Fibroblast of skin of left biceps (primary cell): ENCODE measurements at places on chromosomes 4 and X.

GRCh38 chrX:7147413-7147977, at the start of gene STS:
TSS of gene STS (plus strand) at chrX:7147712. CDS start at chrX:7253200, 105,488 bp downstream.
- DNase-seq, result no peak

DNA sequence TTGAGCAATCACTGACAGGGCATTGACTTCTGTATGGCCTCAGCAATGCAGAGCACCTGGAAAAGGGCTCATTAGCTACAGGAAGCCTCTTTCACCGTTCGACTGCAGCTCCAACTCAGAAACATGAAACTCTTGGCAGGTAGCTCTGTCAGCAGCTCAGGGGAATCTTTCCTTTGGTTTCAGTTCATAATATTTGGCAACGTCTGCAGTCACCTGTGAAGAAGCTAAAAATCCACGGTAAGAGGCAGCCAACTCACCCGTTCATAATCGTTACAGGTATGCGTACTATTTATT, 354.9 kb downstream of the CAMK2D start:
- DNase-seq, result no peak

DNA sequence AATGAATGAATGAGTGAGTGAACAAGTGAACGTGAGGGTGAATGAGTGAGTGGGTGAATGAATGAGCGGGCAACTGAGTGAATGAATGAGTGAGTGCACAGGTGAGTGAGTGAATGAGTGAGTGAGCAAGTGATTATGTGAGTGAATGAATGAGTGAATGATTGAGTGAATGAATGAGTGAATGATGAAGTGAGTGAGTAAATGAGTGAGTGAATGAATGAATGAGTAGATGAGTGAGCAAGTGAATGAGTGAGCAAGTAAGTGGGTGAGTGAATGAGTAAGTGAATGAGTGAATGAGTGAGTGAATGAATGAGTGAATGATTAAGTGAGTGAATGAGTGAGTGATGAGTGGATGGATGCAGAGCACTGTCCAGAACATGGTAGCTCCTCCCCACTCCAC, 205.8 kb downstream of the STK32B start:
- DNase-seq, result no peak

- no peak for DNase-seq
These were observed 1129.6 kb downstream of the STPG2 start for GRCh38 chr4:97013711-97014110.

GRCh38 chr4:182175788-182176519, 67.2 kb upstream of the TENM3 start:
- no peak for DNase-seq

- no peak for DNase-seq
These were observed 19.8 kb upstream of the SGMS2 start for GRCh38 chr4:107804956-107805355.

DNA sequence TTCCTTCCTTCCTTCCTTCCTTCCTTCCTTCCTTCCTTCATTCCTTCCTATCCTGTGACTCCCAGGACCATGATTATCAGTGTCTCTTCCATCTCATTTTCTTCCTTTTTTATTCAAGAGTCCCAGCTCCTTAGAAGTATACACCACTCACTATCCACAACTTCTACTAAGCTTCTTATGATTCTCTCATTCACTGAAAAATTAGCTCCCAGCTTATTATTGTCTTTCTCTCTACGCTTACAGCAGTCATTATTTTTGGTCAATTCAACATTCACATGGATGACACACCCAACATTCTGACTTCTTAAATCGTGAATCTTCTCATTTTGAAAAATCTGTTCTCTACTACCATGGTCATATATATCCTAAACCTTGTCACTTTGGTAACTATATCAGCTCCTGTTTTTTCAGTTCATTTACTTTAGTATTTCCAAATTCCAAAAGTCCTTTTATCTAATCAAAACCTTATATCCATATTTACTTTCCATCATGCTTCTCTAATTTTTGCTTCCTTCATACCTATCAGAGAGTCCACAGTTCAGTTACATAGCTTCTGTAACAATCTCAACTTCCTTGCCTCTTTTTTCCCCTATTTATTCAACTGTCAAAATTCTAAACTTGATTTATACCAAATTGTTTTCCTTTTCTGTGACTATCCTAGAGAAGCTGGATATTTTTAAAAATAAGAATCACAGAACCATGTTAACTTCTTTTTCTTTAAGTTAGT, 677.5 kb downstream of the RAPGEF2 start:
- no peak for DNase-seq

DNA sequence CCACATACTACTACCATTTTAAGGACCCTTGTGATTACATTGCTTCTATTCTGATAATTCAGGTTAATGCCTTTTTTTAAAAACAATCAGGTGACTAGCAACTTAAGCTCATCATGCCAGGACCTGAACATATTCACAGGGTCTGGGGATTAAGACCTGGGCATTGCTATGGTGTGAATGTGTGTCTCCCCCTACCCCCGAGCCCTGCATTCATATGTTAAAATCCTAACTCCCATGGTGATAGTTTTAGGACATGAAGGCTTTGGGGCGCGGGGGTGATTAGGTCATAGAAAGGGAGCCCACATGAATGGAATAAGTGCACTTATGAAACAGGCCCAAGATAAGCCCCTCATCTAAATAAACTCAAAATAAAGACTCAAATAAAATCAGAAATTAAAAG, 734.4 kb upstream of the PABPC4L start:
- no peak for DNase-seq

DNA sequence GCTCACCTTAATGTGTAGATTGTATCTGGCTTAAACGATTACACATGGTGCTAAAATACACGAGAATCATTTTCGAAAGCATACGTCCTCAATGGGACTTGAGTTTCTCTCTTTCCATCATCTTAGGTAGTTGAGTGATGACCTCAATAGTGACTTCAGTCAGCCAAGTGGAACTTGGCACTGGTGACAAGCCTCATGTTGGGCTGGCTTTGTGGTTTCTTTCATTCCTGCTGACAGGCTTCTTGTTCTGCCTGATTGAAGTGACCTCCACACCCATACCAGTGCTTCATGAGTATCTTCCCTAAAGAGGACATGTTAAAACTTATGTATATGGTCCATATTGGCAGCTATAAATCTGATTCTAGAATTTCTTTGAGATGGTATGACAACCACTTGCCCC, 159.1 kb upstream of the WDR1 start:
- DNase-seq, result no peak

- no peak for DNase-seq
These were observed 143.0 kb downstream of the CXXC4 start for GRCh38 chr4:104351706-104352105.

GRCh38 chr4:73753215-73753614, 12.8 kb downstream of the CXCL8 start:
- no peak for DNase-seq

GRCh38 chr4:76322236-76322635, 15.7 kb downstream of the STBD1 start:
- no peak for DNase-seq

DNA sequence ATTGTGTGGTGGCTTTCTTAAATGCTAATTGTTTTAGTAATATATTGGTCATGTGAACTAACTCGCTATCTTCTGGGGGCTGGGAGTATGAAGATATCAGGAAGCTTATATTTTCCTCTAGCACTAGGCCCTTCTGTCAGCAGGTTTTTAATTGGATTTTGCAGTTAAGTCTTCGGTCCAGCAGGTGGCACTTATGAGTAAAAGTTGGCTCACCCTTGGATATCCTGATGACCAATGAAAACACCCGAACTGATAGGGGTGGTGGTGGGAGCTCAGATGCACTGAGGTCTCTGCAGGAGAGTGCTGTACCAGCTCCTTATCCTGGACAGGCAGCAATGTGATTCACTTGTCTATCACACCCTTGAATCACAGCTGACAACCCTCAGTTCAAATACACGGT, 1365.8 kb upstream of the DIAPH2 start:
- DNase-seq, result no peak

- no peak for DNase-seq
These were observed 100.6 kb downstream of the KCNIP4 start for GRCh38 chr4:21848021-21848420.

GRCh38 chrX:65673857-65674203, 6.4 kb downstream of the MSN start:
- DNase-seq, result no peak

DNA sequence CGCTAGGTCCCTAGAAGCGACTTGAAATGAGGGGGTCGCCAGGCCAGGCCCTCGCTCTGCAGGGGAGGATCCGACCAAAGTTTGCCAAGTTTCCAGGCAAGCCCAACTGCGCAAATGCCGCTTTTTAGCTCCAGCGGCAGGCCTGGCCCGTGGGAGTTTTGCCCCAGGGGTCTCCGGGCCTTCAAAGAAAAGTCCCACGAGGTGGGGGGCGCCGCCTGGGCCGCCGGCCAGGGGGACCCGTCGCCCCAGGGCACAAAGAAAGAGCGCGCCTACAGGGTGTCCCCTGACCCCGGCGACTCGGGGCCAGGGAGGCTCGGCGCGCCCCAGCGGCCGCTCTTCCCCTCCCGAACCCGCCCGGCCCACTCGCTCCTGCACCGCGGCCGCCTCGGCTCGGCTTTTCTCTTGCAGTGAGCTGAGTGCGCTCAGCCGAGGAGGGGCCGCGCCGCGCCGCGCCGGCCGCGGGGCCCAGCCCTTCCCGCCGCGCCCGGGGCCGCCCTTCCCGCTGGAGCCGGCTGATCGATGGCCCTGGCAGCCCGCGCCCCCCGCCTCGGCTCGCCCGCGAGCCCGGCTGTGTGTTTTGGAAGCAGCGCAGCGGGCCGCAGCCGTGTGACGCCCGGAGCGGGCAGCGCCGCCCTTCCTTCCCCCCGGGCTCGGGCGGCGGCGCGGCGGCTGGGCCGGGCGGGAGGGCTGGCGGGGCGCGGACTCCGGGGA, 754 bp upstream of the KLF3 start:
- DNase-seq, result no peak

GRCh38 chr4:7382634-7383014, 52.1 kb downstream of the PSAPL1 start:
- DNase-seq, result no peak

DNA sequence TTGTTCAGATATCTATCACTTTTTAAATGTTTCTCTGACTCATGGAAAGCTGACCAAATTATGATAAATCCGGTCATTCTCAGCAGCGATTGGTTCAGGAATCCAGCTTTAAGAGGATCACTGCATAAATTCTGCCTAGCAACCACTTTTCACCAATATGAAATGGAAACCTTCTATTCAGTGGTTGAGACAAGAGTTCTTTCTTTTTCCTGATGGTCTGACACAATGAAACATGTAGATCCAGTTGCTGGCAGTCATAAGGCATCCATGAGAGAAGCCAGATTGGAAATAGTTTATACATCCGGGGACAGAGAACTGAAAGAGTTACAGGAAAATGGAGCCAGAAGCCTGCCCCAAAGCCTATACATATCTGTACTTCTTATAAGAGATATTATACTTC, 27.2 kb downstream of the MAB21L2 start:
- no peak for DNase-seq

GRCh38 chrX:12790885-12791256, 341 bp upstream of the PRPS2 start:
- DNase-seq, result no peak

DNA sequence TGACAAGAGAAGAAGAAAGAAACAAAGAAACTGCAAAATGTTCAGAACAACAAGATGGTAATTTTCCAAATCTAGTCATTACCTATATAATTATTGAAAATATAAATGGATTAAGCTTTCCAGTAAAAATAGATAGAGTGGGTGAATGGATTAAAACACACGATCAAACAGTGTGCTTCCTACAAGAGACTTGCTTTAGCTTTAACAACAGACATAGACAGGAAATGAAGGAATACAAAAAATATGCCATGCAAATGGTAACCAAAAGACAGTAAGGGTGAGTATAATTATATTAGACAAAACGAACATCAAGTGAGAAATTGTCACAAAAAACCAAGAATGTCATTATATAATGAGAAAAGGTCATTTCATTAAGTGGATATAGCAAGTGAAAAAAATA, 842.8 kb downstream of the CCSER1 start:
- DNase-seq, result no peak

DNA sequence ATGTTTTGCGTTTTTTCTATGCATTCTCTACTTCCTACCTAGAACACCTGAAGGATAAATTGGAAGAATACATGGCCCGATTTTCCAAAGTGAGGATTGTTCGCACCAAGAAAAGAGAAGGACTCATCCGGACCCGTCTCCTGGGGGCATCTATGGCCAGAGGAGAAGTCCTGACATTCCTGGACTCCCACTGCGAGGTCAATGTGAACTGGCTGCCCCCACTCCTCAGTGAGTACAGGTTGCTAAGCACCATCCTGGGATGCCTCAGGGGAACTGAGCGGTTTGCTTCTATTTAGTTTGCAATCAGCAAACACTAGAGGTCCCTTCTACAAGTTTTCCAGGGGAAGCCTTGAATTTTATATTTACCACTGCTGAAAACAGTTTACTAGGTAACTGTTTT, 359.3 kb upstream of the GALNT7 start:
- DNase-seq, result no peak

- peak; percentile 83 for DNase-seq
These were observed 832.1 kb upstream of the INTU start for GRCh38 chr4:126800575-126801141.

- no peak for DNase-seq
These were observed 267.3 kb downstream of the DCTD start for GRCh38 chr4:182649698-182650477.

DNA sequence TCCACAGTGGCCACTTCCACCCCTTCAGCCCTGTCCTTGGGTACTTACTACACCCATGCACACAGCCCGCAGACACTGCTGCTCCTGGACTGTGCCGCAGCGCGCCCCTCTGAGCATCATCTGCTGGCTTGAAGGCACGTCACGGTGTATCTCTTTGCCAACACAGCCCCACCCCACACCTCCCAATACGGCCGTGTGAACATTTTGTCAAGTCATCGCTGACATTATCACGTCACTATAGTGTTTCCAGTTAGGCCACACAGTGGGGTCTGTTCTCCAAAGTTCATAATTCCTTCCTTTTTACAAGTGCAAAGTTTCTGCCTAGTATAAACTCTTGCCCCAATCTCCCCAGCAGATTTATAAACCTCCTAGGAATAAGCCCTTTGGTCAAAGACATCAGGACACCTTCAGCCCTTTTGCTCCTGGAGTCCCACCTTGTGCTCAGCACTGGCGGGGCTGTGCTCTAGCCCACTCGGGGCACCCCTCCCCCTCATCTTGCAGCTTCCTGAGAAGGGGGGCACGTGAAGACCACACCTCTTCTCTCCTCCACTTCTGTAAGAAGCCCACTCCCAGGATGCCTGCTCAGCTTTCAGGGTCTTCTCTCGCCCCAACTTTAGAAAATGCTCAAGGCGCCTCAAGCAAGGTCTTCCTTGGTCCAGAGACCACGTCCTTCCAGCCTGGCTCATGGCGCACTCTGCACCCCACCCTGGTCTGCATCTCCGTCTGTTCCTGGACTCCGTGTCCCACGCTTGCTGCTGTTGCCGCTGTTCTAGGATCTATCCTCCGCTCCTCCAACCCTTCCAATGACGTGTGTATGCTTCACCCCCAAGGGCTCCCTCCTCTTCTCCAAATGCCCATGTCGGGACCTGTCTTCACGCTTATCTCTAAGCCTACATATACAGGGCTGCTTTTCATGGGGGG, 7.2 kb downstream of the FAM53A start:
- no peak for DNase-seq

GRCh38 chrX:42606591-42606990, 171.4 kb downstream of the PPP1R2C start:
- DNase-seq, result no peak
